CD4-positive, alpha-beta T cell treated with Interleukin-1 beta for 1 hour (primary cell): ENCODE measurements at places on chromosomes 12 and 14.
A peak's percentile ranks its signal among the peaks of the same experiment; 100 is the strongest.

DNA sequence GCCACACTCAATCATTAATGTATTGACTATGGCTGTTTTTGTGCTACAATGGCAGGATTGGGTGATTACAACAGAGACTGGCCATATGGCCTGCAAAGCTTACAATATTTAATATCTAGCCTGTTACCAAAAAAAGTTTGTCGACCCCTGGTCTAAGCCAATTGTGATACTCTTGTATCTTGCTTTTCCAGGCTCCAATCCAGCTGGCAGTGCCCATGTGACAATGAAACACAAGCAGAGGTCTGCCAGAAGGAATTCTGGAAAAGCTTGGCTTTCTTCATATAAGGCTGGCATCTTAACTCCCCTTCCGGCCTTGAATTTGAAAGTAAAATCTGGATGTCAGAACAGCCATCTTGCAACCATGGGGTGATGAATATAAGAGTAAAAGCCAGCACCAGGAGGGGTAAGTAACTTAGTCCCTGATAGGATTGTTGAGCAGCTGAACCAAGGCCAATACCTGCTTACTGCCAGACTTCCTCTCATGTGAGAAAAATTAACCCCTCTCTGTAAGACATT is 458.7 kb downstream of the TMTC2 start:
- DNase-seq = no peak

GRCh38 chr12:8947737-8948136 is 1.7 kb downstream of the M6PR start:
- no peak for DNase-seq

DNA sequence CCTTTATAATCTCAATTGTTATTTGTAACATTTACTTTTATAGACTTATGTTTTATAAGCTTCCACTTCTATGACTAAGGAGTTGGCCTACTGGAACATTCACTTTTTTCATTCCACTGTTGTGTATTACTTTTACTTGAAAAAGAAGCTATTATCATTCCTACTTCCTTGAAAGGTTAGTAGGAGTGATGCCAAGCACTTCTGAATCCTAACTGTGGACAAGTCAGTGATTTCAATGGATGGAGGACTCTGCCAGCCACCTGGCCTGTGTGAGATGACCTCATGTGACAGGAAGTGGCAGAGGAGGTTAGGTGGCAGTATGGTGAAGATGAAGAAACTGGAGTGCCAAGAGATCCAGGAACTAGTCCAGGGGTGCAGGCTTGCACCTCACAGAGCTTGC is 46.0 kb downstream of the TECPR2 start:
- no peak for DNase-seq

GRCh38 chr12:2834581-2835491 is at the start of gene NRIP2:
NRIP2 (minus strand) TSS chr12:2835035; CDS start chr12:2834983, 52 bp downstream.
- no peak for DNase-seq

DNA sequence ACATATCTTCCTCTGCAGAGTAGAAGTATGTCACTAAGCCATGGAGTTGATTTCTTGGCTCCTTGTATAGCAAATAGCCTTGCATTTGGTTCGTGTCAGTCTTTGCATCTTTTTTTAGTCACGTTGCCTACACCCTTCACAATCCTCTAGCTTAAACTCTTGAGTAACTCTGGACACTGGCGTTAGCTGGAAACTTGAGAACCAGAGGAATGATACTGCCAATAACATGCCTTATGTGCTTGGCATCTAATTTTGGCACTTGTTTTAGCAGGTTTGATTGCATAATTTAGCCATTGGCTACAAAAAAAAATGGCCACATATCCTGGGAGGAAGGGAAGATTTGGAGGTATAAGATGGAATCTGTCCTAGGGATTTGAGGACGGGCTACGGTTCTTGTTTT is 136.2 kb downstream of the ETV6 start:
- no peak for DNase-seq

DNA sequence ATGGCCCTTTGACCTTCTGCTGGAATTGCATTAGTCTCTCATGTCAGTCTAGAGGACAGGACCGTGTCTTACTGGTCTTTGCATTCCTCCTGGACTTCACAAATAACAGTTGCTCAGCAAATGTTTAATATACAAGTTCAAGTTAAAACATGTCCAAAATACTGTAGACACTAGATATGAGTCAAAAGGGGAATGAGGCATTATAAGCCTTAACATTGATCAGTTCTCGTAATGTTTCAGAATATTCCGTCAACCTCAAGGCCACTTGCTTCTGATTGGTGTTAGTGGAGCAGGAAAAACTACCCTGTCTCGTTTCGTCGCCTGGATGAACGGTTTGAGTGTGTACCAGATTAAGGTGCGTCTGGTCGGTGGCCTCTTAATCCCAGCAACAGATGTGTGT is 59.9 kb downstream of the HSP90AA1 start:
- DNase-seq = no peak

DNA sequence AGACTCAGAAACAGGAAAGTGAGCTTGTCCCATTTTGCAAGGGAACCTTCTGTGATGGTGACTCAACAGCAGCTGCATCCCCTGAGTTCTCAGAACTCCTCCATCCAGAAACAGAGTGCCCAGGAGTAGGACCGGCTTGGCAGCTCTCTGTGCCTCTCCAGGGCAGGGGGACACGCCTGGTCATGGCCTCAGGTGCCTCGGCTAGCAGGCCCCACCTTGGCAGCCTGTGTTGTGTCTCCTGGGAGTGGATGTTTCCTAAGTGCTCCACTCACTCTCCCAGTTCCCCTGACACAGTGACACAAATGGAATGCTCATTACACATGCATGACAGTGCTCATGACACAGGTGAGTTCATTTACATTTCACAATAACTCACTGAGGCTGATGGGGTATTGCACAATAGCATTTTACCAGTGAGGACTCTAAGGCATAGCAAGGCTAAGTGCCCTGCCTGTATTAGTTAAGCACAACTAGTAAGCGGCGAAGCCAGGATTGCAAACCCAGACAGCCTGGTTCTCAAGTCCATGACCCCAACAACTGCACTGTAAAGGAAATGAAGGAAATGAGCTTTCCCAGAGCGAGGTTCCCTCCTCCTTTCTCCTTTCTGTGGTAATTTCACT is 47.4 kb downstream of the CALM1 start:
- no peak for DNase-seq

- no peak for DNase-seq
These were observed 17.4 kb downstream of the FOXN3 start for GRCh38 chr14:89399594-89400068.

GRCh38 chr12:48786591-48787544 is 2.0 kb downstream of the ADCY6 start:
- DNase-seq = no peak

DNA sequence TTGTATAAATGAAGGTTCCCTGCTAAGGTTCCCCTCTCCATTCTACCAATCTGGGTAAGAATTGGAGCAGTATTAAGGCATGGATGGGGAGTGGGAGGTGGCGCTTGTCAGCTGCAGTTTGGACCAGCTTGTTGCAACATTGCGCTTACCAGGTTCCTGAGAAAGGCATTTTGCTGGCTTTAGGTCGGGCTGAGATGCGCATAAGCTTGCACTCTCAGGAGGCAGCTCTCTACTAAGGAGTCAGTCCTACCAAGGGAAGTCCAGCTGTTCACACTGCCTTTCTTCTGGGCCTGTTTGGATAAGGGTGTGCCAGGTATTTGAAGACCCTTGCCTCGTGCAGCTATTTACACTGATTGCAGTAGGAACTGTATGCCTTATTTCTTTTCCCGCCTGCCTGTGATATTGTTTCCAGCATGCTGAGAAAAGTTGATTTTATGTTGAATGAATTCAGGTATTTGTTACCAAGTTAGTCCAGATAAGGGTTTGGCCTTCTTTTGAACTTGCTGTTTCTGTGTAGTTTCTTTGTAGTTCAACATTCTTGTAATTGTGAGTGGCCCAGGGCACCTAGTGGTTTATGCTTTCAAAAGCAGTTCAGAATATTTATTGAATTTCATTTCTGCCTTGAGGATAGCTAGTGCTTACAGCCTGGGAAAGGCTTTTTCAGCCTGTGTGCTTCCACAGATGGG is 2.6 kb downstream of the MLEC start:
- DNase-seq = no peak

DNA sequence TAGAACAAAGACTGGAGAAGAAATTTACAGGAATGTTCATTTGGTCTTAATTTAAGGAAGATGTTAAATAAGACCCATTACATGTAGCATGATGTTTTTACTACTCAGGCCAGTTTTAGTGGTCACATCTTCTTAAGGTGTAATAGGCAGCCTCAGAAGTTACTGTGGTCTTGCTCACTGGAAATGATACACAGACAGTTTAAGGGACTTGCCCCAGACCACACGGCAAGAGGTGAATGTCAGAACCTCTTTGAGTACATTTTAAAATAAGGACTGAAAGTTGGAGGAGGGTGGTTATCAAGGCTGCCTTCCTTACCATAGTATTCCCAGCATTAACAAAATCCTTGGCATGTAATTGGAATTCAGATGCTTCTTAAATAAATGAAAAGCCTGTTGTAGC is 37.9 kb downstream of the LRRK2 start:
- DNase-seq = no peak

GRCh38 chr12:58656254-58657009 is 263.9 kb downstream of the LRIG3 start:
- DNase-seq = no peak

- no peak for DNase-seq
These were observed 577.5 kb downstream of the ALG10 start for GRCh38 chr12:34599530-34600513.

GRCh38 chr12:76587428-76588178 is 28.0 kb upstream of the OSBPL8 start:
- DNase-seq = no peak

GRCh38 chr12:113467502-113468364 is 3.9 kb downstream of the LHX5 start:
- DNase-seq = no peak

- no peak for DNase-seq
These were observed 6.8 kb upstream of the LEMD3 start for GRCh38 chr12:65162609-65163008.

DNA sequence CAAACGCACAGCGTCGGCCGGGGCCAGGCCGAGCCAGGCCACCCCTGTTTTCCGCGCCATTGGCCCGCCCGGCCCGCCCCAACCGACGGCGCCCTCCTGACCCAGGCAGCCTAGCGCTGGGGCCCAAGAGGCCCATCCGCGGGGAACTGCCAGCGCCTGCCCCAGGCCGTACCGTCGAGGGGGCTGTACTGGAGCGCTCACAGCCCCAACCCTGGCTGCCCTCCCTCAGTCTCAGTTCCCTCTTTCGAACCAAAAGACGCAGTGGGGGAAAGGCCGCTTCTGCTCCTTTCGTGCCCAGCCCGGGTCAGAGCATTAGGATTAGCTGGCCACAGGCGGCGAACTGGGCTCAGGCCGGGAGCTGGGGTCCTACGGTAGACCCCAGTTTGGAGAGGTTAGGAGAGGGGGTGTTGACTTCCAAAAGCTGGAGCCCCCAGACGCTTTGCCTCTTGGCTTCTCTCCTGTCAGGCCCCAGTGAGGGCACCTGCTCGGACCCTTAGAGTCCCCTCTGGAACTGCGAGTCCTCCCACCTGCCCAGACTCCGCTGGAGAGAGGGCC is 1.9 kb downstream of the NKX2-1 start:
- no peak for DNase-seq

- DNase-seq = no peak
These were observed 45.7 kb upstream of the VASH1 start for GRCh38 chr14:76715511-76716081.

- DNase-seq = no peak
These were observed 26.9 kb downstream of the MANSC1 start for GRCh38 chr12:12323118-12323517.

- peak; percentile 71 for DNase-seq
These were observed 103.8 kb upstream of the FKBP4 start for GRCh38 chr12:2691006-2691344.

GRCh38 chr12:56190695-56191155 is 1.4 kb upstream of the SMARCC2 start:
- no peak for DNase-seq

DNA sequence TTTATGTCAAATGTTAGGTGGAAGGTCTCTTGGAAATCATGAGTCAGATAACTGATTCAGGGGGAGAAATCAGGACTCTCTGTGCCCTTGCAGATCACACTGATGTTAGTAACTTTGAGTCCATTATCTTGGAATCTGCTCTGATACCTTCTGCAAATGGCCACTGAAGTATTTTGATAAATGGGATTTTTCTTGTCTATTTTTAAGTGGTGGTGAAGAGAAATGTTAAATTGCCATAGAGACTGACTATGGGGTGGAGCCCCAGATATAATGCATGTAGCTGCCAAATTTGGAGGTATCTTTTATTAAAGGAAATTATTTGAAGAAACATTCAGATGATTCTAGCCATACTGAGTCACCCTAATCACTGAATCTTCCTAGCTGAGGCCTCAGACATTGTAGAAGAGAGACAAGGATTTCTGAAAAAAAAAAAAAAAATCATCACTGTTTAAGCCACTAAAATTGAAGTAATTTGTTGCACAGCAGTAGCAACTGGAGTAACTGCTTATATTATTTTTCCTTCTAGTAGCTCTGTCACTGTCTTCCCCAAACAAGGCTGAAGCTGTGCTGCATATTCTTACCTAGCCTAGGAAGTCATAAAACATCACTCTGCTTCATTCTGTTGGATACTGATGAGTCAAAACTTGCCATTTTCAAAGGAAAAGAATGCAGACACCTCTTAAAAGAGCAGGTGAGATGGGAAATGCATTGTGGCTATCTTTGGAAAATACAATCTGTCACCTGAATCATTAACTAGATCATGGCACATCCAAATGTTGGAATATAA is 36.0 kb upstream of the CLEC14A start:
- DNase-seq = no peak

- peak; percentile 72 for DNase-seq
These were observed at the start of gene CIDEB for GRCh38 chr14:24307575-24308341. CIDEB (minus strand) TSS chr14:24307977; CDS start chr14:24307858, 119 bp downstream.

DNA sequence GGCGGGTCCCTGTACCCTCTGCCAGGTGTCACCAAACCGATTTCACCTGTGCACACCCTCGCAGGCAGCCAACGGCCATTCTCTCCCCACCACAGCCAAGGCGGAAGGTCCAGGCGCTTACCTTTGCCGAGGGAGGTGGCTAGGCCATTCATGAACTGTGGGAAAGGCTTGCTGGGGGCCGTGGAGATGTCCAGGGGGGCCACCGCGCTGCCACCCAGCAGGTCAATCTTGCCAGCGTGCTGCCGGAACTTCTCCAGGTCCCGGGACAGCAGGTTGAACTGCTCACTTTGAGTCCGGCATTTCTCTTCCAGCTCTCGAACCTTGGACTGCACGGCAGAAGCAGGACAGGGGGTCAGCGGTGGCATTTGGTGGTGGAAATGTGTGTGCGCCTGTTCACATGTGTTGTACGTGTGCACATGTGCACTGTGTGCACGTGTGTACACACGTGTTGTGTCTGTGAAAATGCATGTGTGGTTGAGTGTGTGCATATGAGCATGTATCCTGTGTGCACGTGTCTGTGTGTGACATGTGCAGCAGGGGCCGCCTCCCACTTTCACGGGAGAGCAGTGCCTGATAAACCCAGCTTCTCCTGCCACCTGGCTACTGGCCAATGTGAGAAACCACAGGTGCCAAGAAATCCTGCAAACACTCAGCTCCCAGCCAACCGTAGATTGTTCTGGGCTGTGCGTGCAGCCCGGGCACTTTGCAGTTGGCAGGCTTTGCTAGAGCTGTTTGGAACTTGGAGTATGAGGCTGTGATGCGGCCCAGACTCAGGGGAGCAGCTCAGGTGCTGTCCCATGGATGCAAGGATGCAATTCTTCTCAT is 118.9 kb downstream of the PIWIL1 start:
- DNase-seq = no peak

GRCh38 chr14:100296106-100296651 is 10.1 kb downstream of the SLC25A29 start:
- DNase-seq = no peak
